ENCODE measurements at places on chromosomes 11 and 22.

DNA sequence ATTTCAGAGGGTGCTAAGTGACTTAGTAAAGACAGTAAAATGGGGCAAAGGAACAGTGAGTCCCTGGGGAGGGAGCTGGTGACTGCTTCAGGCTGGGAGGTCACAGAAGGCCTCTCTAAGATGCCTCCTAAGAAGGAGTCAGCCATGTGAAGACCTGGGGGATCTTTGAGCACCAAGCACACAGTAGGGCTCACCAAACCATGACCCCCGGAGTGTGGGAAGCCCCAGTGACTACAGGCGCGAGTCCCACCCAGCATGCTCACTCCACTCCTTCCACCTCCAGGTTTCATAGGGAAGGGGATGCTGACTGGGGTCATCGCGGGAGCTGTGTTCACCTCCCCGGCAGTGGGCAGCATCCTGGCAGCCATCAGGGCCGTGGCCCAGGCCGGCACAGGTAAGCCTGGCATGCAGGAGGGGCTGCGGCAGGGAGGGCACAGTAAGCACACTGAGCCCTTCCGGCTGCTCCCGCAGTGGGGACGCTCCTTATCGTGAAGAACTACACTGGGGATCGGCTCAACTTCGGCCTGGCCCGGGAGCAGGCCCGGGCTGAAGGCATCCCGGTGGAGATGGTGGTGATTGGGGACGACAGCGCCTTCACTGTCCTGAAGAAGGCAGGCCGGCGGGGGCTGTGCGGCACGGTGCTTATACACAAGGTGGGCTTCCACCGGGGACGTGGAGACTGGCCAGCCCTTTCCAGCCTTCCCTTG, 5.9 kb downstream of the TKFC start:
- DNase-seq = no peak

- DNase-seq = peak; percentile 91
Observed at GRCh38 chr11:819943-820649, 1.4 kb downstream of the PNPLA2 start.

DNA sequence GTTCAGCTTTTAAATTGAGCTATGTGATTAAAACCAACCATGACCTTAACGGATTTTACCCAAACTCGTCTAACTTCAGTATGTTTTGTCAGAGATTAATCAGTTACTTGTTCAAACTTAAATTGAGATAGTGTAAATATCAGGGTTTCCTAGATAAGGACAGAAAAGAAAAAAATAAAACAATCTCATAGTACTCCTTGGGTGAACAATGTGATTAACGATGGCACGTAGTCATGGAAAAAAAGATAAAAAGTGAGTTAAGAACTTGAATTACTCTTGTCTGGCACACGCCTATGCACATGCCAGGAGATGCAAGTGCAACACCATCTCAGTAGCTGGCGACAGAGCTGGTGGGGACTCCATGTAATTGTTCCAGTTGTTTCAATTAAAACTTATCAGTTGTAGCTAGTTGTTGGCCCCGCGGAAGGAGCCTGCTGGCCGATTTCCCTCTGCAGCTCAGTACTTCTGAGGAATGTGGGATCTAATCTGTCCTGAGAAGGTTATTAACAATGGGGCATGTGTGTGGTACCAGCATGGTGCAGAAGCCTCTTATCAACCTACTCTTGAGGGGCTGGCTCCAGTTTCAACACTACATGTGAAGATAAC, 3.0 kb downstream of the RASSF10 start:
- DNase-seq = no peak

- DNase-seq = no peak
Observed at GRCh38 chr11:44255406-44256071, 54.4 kb downstream of the ALX4 start.

DNA sequence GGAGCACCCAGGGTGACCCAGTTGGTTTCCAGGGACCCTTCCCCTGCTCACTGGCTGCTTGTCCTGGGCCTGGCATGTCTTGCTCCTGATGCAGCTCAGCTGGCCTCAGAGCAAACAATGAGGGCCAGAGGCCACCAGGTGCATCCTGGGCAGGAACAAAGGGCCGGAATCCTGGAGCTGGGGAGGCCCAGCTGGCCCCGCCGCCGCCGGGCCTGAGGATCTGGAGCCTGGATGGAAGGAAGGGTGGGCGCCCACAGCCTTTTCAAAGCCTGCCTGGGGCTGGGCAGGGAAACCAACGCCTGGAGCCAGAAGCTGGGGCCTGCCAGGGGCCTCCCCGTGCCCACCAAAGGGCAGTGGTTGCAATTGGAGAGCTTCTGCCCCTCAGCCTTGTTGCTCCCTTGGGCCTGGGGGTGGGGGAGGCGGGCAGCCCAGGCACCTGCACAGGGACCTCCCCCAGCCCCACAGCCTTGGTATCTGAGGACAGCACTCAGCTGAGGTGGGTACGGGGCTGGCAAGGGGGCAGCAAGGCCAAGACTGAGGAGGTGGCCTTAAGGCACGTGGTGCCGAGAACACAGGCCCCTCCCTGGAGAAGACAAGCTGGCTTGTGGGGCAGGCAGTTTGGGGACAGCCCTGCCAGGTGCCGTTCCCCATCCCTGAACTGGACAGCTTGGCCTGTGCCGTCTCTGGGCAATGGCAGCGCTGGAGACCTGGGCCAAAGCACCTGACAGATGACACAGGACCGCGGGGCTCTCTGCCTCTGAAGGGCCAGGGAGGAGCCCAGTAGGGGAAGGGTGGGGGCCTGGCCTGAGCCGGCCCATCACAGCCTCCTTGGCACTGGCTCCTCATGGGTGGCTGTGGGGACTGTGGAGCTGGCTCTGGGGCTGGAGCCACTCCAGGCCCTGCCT, 7.1 kb upstream of the ADORA2A start:
- no peak for DNase-seq

DNA sequence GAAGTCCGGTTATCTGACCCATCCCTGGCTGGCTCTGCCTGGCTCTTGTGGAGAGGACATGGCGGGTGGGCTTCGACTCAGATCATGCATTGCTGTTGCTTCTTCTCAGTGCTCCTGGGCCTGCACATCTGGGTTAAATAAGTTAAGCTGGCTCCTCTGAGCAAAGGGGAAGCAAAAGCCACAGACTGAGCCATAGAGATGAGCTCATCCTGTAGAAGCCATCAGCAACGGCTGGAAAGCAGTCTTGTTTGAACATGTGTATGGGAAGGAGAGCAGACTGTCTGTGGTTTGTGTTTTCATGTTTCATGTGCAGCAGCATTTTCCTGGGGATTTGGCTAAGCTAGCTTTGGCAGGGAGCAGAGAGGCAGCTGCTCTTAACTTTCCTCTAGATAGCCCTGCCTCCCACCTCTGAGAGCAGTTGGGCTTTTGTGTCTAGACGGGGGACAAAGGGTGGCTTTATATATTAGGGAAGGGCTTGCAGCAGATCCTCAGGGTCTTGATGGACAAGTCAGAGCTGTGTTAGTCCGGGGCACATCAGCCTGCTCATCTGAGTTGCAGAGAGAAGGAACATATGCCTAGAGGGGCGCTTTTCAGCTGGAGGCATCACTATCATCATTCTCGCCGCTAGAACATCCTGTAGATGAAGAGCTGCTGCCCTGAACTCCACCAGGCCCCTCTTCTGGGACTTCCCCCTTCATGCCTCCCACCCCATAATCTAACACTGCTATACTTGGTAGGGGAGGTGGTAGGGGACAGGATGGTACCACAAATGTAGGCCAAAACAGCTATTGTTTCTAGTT, 14.9 kb downstream of the DCPS start:
- DNase-seq = no peak

GRCh38 chr11:69374110-69374945, 80.4 kb downstream of the MYEOV start:
- no peak for DNase-seq

GRCh38 chr11:123519055-123519796, 89.2 kb downstream of the GRAMD1B start:
- DNase-seq = no peak

DNA sequence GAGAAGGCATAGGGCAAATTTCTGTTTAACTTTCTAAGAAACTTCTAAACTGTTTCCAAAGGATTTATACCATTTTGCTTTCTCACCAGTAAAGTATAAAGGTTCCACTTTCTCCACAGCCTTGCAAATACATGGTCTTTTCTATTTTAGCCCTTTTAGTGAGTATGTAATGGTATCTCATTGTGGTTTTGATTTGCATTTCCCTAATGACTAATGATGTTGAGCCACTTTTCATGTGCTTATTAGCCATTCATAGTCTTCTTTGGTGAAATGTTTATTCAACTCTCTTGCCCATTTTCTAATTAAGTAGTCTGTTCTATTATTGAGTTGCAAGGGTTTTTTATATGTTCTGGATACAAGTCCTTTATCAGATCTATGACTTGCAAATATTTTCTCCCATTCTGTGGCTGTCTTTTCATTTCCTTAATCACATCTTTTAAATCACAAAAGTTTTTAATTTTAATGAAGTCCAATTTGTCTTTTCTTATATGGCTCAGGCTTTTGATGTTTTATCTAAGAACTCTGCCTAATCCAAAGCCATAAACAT, 83.8 kb upstream of the KCNQ1OT1 start:
- no peak for DNase-seq

- DNase-seq = no peak
Observed at GRCh38 chr22:27882507-27883290, 36.4 kb downstream of the PITPNB start.

- DNase-seq = no peak
Observed at GRCh38 chr11:57155400-57155799, 26.4 kb upstream of the LRRC55 start.

GRCh38 chr22:37374571-37374970, 52.7 kb downstream of the ELFN2 start:
- DNase-seq = no peak

DNA sequence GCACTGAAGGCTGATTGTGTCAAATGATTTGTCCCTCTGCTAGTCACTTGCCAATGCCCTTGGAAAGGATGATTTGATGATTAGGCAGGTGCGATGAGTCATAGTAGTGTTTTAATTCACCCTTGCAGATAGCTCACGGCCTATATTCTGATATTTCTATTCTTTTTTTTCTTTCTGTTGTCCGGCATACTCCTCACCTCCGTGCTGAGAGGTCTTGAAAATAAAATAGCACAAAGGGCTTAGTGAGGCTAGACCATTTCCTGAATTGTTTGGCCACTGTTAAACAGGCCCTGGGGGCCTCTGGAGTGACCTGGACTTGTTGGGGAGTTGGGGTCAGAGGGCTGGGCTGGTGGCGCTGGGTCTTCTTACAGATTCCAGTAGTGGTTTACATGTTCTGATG, 99.8 kb downstream of the ZBTB16 start:
- no peak for DNase-seq

DNA sequence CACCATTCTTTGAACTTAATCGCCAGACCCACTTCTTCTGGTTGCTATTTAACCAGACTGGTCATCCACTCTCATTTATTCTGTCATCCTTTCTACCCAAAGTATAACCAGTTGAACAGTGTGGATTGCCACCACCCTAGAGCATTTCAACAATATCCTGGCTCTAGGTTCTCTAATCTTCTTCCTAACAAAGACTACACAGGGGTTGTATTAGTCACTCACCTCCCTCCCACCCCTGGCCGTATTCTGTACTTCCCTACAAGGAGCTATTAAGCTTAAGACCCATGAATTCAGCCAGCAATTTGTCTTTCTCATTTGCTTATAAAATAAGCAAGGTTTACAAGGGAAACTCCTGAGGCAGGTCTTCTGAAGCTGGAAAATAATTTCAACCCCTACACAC, 46.9 kb upstream of the CEP126 start:
- DNase-seq = no peak

- no peak for DNase-seq
Observed at GRCh38 chr22:44304354-44304753, 8.4 kb downstream of the SHISAL1 start.

- no peak for DNase-seq
Observed at GRCh38 chr11:7606496-7606895, 66.8 kb downstream of the CYB5R2 start.

- no peak for DNase-seq
Observed at GRCh38 chr11:132531921-132532320, 1000.4 kb downstream of the OPCML start.

GRCh38 chr11:116563028-116563711, 209.6 kb downstream of the BUD13 start:
- no peak for DNase-seq

DNA sequence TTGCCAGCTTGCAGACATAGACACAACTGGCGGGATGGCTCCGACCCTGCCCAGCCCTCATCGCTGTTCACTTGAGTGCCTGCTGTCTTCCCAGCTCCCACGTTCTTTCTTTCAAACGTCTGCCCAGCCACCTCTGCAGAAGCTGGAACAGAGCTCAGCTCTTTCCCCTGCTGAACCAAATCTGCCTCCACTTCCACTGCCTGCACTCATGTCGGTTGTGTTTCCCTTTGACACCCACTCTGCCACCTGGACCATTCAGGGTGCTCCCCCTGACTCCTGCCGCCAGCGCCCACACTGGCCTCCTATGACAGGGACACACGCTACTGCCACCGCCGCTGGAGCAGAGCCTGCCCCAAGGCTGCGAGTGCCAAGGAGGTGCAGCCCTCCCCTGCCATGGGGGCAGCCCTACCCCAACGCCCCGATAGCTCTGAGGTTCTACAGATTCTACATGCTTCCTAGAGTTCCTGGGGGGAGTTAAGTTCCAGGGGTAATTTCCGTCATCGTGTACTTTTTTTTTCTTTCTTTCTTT, 37.9 kb downstream of the TST start:
- DNase-seq = no peak

GRCh38 chr22:42813501-42813900, 43.6 kb downstream of the ARFGAP3 start:
- DNase-seq = no peak

DNA sequence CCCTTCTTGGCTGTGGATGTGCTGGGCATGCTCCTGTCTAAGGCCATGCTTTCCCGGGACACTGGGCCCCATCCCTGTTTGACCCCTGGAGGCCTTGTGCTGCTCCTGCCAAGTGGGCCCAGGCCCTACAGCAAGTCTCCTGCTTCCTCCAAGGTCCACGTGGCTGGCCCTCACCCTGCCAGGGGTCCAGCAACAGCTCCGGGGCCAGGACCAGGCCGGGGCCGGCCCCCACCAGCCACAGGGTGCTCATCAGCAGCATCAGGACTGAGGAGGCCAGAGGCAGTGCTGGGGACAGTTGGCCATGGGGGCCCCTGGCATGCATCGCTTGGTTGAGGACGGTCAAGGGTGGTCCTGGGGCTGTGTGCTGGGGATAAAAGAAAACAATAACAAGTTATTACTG, 2.5 kb downstream of the RHBDD3 start:
- DNase-seq = no peak

GRCh38 chr11:128891913-128892398, 800 bp downstream of the KCNJ5 start:
- no peak for DNase-seq

DNA sequence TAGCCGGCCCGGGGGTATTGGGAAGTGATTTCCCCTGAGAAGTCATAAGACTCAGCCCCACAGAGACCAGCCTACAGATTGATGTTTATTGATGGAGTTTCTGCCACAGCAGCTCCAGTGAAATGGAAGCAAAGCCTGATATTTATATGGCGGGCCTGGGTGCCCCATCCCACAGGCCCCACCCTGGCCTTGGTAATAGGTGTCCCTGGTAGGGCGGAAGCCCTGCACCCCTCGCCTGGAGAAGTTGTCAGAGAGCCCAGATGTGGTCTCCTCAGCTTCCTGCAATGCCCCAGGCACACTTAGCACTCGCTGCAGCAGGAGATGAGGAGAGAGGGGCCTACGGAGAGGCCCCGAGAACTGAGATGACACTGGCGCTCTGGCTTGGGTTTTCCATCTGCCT, 107.4 kb downstream of the MORC2 start:
- DNase-seq = no peak
